ENCODE measurements at places on chromosomes 2 and 18.

DNA sequence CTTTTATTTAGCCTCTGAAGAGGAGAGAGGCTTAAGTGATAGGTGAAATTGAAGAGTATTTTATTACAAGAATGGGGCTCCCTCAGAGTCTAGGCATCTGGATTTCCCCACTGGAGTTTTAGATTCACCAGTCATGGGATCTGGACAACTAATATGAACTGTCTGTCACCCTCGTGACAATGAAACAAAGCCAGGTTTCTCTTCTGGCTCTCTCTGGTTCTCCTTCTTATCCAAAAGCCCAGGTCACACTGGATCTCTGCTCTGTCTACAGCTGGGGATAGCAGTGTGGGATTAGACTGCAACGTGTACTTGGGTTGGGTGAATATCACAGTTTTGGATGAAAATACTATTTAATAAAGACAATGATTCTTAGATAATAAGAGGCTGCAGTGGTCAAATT, 31.2 kb downstream of the LHCGR start:
- DNase-seq, result no peak

GRCh38 chr2:73896362-73897239, 3.8 kb downstream of the ACTG2 start:
- DNase-seq, result no peak

DNA sequence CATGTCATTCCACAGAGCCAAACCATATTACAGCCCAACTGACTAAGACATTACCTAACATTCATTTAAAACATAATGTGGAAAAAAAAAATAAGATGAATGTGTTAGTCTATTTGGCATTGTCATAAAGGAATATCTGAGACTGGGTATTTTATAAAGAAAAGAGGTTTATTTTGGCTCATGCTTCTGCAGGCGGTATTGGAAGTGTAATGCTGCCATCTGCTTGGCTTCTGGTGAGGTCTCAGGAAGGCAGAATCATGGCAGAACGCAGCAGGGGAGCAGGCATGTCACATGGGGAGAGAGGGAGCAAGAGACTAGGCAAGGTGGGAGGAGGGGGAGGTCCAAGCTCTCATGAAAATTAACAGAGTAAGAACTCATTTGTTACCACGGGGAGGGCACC, 504.8 kb upstream of the LRATD1 start:
- DNase-seq, result no peak

GRCh38 chr18:46675112-46675511, 18.1 kb upstream of the LOXHD1 start:
- DNase-seq, result no peak

GRCh38 chr2:71125506-71126294, 4.3 kb downstream of the MCEE start:
- no peak for DNase-seq

DNA sequence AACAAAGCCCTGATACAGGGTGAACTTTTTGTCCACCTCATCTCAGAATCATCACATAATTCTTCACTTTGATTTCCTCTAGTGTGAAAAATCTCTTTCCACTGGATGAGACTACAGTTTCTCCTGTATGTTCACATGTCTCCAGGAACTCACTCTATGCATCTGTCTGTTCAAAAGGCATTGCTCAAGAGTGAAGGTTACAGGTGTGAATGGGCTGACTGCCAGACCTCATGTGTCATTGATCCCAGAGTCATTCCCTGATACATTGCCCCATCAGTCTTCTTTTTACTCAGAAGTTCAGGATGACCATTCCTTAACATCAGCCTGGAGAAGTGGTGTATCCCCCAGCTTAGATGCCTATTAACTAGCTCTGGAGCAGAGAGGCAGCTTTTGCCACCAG, 4.4 kb upstream of the DSC3 start:
- no peak for DNase-seq
